ENCODE measurements at places on chromosomes 16 and 17.
A peak's percentile ranks its signal among the peaks of the same experiment; 100 is the strongest.

DNA sequence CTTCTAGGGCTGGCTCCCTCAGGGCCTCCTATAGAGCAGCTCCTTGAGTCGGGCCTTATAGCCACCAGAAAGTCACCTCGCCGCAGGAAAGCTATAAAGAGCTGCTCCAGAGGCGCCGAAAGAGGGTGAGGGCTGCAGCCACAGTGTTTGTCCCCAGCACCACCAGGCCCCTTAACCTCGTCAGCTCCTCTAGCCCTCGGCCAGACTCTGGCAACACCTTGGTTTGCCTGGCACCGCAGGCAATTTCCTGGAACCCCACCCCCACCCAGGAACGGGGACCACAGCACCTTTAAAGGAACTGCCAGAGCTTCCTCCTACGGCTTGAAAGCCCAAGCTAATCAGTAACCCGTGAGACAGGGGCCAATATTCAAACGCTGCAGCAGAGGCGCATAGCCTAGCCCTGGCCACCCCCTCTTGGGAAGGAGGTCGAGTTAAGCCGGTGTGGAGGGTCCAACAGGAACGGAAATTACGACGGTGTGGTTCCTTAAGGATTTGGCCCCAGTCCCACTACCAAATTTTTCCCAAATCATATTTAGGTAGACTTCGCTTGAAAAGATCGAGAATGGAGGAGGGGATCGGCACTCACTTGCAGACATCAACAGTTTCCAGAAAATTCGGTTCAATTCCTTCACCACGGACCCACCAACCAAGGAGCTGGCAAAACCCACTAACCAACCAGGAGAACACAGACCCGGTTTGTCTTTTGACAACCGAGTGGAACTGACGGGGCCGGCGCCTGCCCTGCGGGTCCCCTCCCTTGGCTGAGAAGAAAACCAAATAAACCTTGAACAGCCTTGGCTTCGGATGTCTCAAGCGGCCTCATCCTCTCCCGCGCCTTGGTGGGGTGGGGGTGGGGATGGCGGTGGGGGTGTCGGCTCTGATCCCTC, 3.0 kb downstream of the HOXB6 start:
- no peak overlapping the region for H3K4me3 ChIP-seq
- DNase-seq = no peak
- no peak overlapping the region for H3K27ac ChIP-seq

DNA sequence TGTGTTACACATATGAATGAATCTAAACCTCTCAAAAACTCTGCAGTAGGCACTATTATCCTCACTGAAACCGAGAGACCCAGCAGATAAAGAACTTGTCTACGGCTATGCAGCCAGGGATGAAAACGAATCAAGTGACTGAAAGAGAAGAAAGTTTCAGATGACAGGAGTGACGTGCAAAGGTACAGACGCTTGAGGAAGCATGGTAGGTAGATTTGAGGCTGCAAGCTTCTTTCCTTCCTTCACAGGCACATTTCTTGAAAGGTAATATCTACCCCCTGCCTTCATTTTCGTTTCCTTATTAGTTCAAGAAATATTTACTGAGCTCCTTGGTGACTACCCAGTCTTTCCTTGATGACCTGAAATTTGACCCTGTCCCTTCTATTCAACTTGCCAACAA, 211.5 kb upstream of the AXIN2 start:
- H3K27ac ChIP-seq = no peak overlapping the region
- H3K4me3 ChIP-seq = no peak overlapping the region
- no peaks in the 10 kb centered on the region for H3K27me3 ChIP-seq
- DNase-seq = no peak
- H3K4me1 ChIP-seq = no peaks in the 10 kb centered on the region

- H3K36me3 ChIP-seq = peaks cover 41% of the 10 kb centered on the region
- peaks cover 26% of the 10 kb centered on the region for H3K4me1 ChIP-seq
- H3K27ac ChIP-seq = peak overlapping the region; percentile 67
- no peak overlapping the region for H3K4me3 ChIP-seq
Measured at GRCh38 chr17:76054112-76054476, 18.2 kb downstream of the SRP68 start.

GRCh38 chr17:47829870-47830269, 1.5 kb downstream of the MRPL10 start:
- peak overlapping the region; percentile 59 for H3K27ac ChIP-seq
- DNase-seq = no peak
- H3K27me3 ChIP-seq = no peaks in the 10 kb centered on the region
- peaks cover 13% of the 10 kb centered on the region for H3K36me3 ChIP-seq
- H3K4me3 ChIP-seq = peak overlapping the region; percentile 91
- H3K4me1 ChIP-seq = peaks cover 22% of the 10 kb centered on the region
